Activated CD4-positive, alpha-beta T cell treated with anti-CD3 and anti-CD28 coated beads, Interleukin-2, amount 10 ng/mL, durations not matched to agents 24 days and 14 days (primary cell): ENCODE measurements at places on chromosomes 4 and X. TPM values are rescaled to one million over a fixed set of nuclear protein-coding genes. Genes with fewer than 3 reads are reported as not detected.

GRCh38 chr4:152935631-152936445, at the start of gene FHDC1:
FHDC1 (plus strand) TSS chr4:152936323; CDS start chr4:152943058, 6,735 bp downstream.
- H3K4me1 ChIP-seq, result peaks cover 14% of the 10 kb centered on the region
- H3K4me3 ChIP-seq, result peak within 1 kb of the TSS; percentile 66
- DNase-seq, result peak; percentile 71
- H3K36me3 ChIP-seq, result peaks cover 1% of the 10 kb centered on the region
- peak within 1 kb of the TSS; percentile 4 for H3K27ac ChIP-seq

CC2D2A gene
- not detected in 2 replicates for total RNA-seq

CFAP299 gene
- total RNA-seq, result not detected in 2 replicates

DNA sequence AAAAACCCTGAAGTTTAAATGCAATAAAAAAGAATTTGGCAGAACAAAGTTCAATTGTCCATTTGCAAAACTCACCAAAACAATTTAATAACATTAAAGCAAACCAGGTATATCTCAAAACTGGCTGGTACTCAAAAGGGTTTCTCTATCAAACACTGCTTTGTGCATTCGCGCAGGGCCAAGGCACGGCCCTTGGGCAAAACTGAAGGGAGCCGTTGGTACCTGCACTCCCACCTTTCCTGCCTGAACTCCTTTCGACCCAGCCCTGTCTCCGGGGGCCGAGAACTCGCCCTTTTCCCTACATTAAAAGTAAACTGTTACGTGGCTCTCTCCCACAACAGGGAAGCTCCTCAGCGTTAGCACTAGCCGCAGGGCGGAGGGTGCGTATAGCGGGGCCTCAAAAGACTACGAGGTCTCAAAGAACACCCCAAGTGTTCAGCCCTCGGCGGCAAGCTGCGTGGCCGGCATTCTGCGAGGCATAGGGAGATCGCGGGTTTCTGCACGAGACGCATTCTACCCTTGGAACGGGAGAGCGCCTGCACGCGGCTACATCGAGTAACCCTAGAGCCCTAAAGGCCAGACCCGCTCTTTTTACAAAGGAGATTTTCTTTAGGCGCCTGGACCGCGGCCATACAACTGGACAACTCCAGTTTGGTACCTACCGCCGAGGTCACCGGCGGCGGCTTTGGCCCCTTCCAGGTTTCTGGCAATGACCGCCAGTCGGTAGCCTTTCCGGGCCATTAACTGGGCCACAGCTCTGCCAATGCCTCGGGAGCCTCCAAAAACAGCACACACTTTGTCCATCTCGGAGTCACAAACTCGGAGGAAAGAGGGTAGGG, 550 bp downstream of the CBR4 start:
- H3K4me3 ChIP-seq, result peak overlapping the region; percentile 94
- peak; percentile 88 for DNase-seq
- H3K36me3 ChIP-seq, result peaks cover 6% of the 10 kb centered on the region
- H3K4me1 ChIP-seq, result peaks cover 25% of the 10 kb centered on the region
- H3K27ac ChIP-seq, result peak overlapping the region; percentile 93

P2RY10 gene
- total RNA-seq, result 34.1 and 38.8 TPM in 2 replicates

DNA sequence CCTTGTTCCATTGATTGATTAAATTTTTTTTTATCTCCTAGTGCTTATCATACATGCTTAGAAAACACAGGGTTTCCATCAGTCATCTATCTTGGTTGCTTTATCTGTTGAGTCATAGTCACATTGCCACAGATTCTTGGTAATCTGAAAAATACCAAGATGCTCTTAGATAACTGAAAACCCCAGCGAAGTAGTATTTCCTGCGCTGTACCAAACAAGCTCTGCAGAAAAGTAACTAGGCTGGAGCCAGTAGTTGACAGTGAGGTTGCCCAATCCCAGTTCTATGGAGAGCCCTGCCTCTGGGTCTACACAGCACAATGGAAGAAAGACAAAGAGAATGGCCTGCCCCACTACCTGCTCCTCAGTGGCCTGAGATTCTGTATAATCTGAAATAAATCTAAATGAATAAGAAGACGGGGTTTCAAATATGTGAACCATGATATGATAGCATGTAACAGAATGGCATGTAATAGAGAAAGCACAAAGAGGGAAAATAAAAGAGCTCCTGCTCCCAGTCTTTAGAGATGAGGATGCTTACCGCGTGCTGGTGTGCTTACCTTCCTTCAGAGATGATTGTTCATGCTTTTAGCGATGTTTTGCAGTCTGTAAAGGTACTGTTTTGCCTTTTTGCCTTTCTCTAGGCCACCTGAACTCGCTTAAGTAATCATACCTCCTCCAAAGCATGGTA, 55.3 kb upstream of the RAPGEF2 start:
- H3K36me3 ChIP-seq, result no peaks in the 10 kb centered on the region
- peaks cover 26% of the 10 kb centered on the region for H3K4me1 ChIP-seq
- DNase-seq, result peak; percentile 78
- H3K27ac ChIP-seq, result peak overlapping the region; percentile 62
- H3K4me3 ChIP-seq, result peak overlapping the region; percentile 6
